Activated CD4-positive, alpha-beta T cell treated with anti-CD3 and anti-CD28 coated beads for 1 hour (primary cell): ENCODE measurements at places on chromosomes 16 and 17.
A peak's percentile ranks its signal among the peaks of the same experiment; 100 is the strongest.

- DNase-seq: no peak
These were observed 3.1 kb downstream of the MRC2 start for GRCh38 chr17:62630365-62631085.

DNA sequence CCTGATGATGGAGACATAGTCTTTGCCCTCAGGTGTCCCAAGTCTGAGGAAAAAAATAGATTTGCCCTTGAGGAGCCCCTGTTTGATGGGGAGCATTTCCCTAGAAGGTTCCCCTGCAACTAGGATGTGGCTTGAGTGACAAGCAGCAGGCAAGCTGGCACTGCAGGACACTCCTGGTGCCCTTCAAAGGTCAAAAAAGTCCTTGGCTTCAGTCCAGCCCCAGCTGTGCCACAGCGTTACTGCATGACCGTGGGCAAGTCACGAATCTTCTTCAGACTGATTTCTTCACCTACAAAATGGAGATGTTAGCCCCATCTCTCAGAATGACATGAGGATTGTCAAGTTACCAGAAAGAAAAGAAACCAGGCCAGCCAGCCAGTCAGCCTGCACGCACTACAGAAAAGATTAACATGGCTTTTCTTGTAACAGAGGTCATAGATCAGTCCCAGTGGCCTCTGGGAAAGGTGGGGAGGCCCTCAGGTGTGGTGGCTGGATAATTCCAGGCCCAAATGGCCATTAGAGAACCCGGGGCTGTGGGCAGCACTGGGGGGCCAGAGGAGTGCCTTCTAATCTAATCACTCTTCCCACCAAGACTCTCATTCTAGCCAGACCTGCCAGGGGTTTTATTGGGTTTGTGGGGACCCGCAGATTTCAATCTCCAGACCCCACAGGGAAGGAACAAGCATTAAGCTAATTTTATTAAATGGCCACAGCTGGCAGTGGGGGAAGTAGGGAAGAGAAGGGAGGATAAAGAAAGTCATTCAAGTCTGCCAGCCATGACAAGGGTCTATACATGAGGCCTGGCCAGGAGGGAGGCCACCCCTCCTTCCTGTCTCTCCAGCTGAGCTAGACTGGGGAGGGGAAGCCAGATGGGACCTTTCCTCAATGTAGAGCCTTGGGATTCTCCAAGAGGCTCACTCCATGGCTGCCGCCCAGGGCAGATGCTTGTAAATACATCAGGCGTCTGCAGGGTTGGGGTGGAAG is 9.7 kb upstream of the KIF18B start:
- no peak for DNase-seq

DNA sequence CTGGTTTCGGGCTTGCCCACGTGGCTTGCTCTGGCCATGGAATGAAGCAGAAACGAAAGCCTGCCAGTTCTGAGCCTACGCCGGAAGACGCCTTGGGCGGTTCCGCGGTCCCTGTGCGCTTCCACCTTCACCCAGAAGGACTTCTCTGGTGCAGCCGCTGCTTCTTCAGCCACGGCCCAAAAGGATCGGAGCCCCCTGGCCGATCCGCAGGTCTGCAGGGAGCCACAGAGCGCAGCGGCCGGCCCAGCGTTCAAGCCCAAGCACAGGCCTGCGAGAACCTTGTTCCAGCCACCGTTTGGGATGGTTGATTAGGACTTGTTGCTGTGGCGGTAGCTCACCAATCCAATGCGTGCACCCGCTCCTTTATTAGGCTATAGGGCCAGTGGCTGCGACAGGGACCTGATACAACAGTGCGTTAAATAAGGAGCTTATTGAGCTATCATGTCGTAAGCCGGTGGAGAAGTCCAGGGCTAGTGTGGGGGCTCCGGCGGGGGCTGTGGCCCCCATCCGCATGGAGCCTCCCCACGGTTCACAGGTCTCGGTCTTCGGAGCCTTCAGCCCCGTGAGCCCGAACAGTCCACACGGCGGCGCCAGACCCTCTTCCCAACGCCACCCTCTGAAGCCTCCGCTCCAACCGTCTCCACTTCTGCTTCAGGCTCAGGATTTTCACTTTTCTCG is 10.2 kb upstream of the MPP2 start:
- DNase-seq: peak; percentile 34

DNA sequence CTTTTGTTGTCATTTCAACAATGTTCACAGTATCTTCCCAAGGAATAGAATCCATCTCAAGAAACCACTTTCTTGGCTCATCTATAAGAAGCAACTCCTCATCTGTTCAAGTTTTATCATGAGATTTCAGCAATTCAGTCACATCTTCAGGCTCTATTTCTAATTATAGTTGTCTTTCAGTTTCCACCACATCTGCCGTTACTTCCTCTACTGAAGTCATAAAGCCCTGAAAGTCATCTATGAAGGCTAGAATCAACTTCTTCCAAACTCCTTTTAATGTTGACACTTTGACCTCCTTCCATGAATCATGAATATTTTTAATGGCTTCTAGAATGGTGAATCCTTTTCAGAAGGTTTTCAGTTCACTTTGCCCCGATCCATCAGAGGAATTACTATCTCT is 102.1 kb downstream of the CDH13 start:
- DNase-seq: no peak

DNA sequence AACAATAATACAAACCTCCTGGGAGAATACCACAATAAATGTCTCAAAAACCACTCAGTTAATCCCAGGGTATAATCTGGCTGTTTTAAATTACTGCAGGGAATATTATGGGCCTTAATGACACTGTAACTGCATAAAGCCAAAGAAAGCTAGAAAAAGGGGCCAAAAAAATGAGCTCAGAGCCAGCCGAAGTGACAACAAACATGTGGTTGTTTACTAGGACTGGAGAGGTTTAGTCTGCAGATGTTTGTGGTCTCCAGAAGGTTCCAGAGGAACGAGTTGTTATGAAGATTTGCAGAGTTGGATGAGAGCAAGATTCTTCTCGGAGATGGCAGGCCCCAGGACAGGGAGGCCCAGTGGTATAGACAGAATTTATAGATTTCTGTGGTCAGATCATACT is 97.1 kb upstream of the AKTIP start:
- DNase-seq: no peak

DNA sequence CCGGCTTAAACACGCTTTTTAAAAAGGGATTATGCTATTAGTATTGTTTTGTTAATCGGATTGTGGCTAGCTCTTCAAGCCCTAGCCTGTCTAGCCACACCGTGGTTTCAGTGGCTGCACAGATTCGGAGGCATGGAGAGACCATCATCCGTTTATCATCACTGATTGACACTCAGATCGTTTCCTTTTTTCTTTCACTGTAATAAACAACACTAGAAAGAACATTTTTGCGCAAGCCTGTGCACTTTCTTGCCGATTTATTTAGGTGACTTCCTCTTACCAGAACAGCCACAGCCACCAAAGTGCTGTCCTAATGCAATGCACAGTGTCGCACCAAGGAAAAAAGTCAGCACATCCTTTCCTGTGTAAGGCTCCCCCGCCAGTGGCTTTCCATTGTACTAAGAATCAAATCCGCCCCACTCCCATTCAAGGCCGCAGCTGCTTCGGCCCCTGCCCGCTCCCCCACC is 78.2 kb downstream of the CRISPLD2 start:
- no peak for DNase-seq
